ENCODE measurements at places on chromosomes 3 and 15.

GRCh38 chr3:173403376-173403775 is 5.8 kb downstream of the NLGN1 start:
- no peak for DNase-seq

GRCh38 chr3:168598250-168598649 is 502.5 kb upstream of the GOLIM4 start:
- DNase-seq, result no peak

DNA sequence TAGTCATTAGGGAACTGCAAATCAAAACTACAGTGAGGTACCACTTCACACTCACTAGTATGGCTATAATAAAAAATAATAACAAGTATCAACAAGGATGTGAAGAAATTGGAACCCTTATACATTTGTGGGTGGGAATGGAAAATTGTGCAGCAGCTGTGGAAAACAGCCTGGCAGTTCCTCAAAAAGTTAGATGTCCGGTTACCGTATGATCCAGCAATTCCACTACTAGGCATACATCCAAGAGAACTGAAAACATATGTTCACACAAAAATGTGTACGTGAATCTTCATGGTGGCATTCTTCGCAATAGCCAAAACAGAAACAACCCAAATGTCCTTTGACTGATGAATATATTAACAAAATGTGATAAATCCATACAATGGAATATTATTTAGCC is 187.9 kb upstream of the LYSMD4 start:
- no peak for DNase-seq

GRCh38 chr3:101548527-101549105 is 13.1 kb upstream of the TRMT10C start:
- DNase-seq, result no peak

- no peak for DNase-seq
These were observed 97.0 kb upstream of the LIPC start for GRCh38 chr15:58334803-58335202.

GRCh38 chr3:56704706-56705105 is 21.6 kb upstream of the TASOR start:
- DNase-seq, result no peak

DNA sequence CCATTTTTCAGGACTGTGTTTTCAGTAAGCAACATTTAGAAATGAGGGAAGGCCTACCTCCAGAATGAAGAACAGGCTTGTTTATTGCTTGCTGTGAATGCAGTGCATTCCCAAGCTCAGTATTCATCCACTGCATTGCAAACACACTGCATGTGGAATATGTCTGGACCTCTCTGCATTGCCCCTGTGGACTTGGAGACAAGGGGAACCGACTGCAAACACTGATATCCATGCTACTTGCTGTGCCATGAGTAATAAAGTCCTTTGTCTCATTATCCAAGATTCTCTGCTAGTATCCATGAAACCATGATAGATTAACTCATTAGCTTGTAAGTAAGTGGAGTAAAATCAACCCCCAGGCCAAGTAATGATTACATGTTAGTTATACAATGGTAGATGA is 301.2 kb upstream of the NR2E3 start:
- DNase-seq, result no peak

GRCh38 chr15:93362821-93363220 is 273.8 kb upstream of the RGMA start:
- no peak for DNase-seq

DNA sequence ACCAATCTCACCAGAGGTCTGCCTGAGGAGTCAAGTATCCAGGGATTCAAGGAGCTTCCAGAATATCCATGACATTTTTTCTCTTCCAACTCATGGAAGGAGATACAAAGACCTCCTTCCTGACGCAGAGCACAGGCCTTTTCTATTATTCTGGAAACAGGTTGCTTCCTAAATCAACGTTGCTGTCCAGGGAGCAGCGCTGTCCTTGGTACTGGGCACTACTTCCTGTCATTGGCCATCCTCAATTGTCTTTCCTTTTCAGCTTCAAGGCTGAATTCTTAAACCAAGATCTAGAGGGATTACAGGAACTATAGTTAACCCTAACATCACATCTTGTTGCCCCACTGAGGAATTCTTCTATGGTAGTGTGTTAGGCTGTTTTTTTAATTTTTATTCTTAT is 50.4 kb upstream of the TBC1D21 start:
- DNase-seq, result peak; percentile 53

DNA sequence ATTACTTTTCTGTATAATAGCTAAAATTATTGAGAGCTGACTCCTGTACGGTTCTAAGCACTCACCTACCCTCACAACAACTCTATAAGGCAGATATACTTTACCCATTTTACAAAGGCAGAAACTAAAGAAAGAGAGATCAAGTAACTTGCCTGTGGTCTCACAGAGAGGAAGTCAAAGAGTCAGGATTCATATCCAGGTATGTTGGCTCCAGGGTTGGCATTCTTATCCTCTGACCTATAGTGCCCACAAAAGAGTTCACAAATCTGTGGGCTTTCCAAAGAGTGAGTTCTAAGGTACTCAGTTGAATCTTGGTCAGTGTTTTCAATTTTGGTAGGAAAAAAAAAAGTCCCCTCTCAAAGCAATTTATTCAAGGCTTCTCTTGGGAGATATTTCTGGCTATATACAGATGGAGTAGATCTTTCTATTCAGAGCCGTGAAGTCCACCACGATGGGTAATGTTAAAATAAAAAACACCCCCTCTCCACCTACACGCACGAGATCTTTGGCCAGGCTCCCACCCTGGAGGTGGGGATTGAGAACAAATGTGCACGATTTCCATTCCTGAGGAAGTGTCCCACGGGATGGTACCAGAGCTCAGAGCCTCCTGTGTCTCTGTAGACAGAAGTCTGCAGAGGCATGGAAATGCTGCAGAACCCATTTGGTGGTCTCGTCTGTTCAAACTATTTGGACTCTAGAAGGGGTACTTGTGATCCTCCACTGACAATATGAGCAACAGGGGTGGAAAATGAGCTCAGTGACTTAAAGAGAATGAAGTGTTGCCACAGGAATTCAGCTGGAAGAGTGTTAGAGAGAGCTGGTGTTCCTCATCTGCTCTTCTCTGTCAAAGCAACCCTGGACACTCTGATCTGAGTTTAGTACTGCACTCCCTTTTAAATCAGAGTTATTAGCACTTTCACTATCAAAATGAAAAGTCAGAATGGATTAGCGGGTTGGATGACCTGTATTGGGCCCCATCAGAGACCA is 212.1 kb upstream of the EIF1B start:
- DNase-seq, result peak; percentile 56

DNA sequence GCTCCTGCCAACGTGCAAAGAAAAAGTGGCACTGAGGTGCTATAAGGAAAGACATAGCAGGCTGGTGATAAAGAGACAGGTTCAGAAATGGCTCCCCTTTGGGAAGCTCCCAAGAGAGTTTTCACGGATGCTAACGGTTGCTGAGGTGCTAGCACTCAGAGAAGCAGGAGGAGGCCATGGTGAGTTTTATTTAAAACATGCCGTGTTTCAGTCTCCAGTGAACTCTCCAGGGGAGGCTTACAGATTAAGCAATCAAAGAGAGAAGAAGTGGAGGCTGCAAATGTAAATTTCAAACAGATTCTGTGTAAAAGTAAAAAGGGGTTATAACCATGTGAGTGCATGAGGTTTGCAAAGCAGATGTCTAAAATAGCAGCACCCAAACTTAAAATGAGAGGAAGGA is 346.2 kb downstream of the NTRK3 start:
- no peak for DNase-seq

- DNase-seq, result no peak
These were observed 315.9 kb downstream of the ZIC4 start for GRCh38 chr3:147090461-147090860.

DNA sequence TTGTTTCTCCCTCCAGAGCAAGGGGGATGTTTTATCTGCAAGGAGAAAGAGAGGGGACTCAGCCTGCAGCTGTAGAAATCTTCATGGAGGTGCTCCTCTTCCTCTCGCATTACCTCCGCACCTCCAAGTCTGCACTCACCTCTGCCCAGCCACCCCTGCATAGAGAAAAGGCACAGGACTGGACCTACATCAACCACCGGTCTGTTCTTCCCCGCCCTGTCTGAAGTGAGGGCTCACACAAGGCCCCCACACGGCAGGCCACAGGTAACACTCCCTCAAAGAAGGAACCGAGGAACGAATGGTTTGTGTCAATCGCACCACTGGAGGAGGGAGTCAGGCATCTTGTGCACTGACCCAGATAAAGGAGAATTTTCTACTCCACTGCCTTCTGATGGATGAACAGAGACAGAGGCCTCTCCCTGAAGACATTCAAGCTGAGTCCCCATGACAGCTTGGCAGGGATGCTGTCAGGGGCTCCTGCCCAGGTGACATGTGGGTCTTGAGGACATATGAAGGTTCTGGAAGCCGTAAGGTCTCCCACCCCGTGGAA is 260.3 kb downstream of the XXYLT1 start:
- DNase-seq, result no peak

- DNase-seq, result peak; percentile 74
These were observed 22.9 kb upstream of the PLXNA1 start for GRCh38 chr3:126959921-126960603.

DNA sequence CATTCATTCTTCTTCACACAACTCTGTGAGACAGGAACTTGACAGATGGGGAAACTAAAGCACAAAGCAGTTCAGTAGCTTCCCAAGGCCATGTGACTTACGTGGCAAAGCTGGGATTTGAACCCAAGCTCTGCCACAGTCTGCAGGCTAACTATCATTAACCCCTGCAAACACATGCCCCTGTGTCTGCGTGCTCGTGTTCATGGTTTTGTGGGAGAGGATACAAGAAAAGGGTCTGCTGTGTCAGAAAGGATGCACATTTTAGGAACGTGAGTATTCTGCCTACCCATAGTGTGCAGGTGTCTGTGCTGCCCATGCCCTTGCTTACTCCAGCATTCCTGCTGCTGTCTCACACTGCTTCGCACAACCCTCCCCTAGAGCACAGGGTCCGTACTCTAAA is 137.0 kb downstream of the CHDH start:
- no peak for DNase-seq

GRCh38 chr3:59555593-59556315 is 505.9 kb upstream of the CFAP20DC start:
- DNase-seq, result peak; percentile 87

GRCh38 chr3:125594125-125594524 is 1.2 kb downstream of the OSBPL11 start:
- peak; percentile 23 for DNase-seq

GRCh38 chr3:170765419-170766078 is 104.4 kb downstream of the RPL22L1 start:
- no peak for DNase-seq
